Effector memory CD4-positive, alpha-beta T cell (primary cell): ENCODE measurements at places on chromosomes 12 and 14.

DNA sequence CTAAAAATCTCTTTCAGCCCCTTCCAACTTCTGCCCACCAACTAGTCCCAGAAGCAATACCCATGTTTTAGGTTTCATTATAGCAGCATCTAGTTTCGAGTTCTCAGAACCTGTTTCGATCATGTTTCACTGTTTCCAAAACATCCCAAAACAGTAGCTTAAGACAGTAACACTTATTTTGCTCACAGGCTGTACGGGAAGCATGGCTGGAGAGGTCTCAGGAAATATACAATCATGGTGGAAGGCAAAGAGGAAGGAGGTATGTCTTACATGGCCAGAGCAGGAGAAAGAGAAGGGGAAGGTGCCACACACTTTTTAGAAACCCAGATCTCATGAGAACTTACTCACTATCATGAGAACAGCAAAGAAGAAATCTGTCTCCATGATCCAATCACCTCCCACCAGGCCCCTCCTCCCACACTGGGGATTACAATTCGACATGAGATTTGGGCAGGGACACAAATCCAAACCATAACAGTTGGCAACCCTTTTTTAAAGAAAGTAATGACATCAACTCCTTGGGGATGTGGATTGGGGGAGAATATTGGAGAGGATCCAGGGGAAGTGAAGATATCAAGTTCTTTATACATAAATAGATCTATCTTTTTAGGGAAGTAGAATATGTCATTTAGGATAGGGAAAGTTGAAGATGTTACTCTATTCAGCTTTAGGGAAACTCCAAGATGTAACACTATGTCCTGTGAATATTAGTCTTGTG is 269.9 kb upstream of the PLEKHG7 start:
- H3K4me1 ChIP-seq = no peaks in the 10 kb centered on the region
- H3K4me3 ChIP-seq = no peak overlapping the region
- DNase-seq = no peak
- no peaks in the 10 kb centered on the region for H3K27me3 ChIP-seq
- H3K36me3 ChIP-seq = no peaks in the 10 kb centered on the region
- no peak overlapping the region for H3K27ac ChIP-seq

- H3K4me3 ChIP-seq = peak overlapping the region; percentile 40
- H3K27ac ChIP-seq = peak overlapping the region; percentile 98
- peak; percentile 54 for DNase-seq
- no peaks in the 10 kb centered on the region for H3K36me3 ChIP-seq
- H3K4me1 ChIP-seq = peaks cover 71% of the 10 kb centered on the region
- no peaks in the 10 kb centered on the region for H3K27me3 ChIP-seq
These were observed 12.5 kb upstream of the IRF2BPL start for GRCh38 chr14:77040741-77041653.

DNA sequence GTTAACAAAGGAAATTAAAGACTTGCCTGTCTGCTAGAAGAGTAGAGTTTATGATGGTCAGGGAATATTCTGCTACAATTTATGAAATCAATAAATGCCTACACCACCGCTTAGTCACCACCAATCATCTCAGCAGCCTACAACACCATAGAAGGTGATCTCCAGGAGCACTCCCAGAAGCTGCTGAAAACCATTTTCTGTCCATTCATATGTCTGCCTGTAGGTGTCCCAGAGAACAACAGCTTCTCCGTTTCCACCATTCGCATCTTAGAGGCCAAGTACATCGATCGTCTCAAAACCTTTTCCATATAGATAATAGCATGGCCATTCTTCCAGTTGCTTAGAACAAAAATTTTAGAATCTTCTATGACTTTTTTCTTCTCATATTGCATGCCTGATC is 303.4 kb downstream of the KCNC2 start:
- no peaks in the 10 kb centered on the region for H3K27me3 ChIP-seq
- no peak overlapping the region for H3K27ac ChIP-seq
- no peak overlapping the region for H3K4me3 ChIP-seq

GRCh38 chr12:128077211-128077916 is 189.6 kb upstream of the TMEM132C start:
- H3K36me3 ChIP-seq = no peaks in the 10 kb centered on the region
- H3K27ac ChIP-seq = no peak overlapping the region
- no peak for DNase-seq
- H3K27me3 ChIP-seq = no peaks in the 10 kb centered on the region
- H3K4me1 ChIP-seq = no peaks in the 10 kb centered on the region
- H3K4me3 ChIP-seq = no peak overlapping the region
